ENCODE measurements at places on chromosomes 12 and 14.

DNA sequence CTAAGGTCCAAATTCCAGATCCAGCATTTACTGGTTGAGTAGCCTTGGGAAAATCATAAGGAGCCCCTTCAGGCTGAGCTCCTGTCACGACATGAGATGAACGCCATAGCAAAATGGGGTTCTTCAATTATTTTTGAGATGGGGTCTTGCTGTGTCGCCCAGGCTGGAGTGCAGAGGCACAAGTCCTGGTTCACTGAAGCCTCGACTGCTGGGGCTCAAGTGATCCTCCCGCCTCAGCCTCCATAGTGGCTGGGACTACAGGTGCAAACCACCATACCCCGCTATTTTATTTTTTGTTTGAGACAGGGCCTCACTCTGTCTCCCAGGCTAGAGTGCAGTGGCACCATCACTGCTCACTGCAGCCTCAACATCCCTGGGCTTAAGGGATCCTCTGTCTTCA lies 25.7 kb upstream of the GPR68 start:
- no peak for DNase-seq

GRCh38 chr12:11769723-11770514 lies 120.4 kb downstream of the ETV6 start:
- DNase-seq = no peak

DNA sequence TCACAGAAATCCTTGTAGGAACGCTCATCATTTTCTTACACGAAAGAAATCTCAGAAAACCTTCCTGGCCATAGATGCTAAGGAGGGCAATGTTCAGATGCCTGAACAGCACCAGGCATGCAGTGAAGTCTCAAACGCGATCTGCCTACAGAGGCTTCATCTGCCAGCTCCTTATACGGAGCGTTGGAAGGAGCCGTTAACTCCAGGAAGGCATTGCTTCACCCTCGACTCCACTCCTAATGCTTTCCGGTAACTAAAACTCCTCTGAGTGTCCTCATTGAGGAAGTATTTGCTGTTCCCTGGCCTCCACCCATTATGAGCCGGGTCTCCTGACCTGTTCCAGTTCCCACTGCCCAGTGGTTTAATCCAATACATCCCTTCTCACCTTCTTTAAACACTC lies 502.7 kb downstream of the BCL11B start:
- DNase-seq = no peak

DNA sequence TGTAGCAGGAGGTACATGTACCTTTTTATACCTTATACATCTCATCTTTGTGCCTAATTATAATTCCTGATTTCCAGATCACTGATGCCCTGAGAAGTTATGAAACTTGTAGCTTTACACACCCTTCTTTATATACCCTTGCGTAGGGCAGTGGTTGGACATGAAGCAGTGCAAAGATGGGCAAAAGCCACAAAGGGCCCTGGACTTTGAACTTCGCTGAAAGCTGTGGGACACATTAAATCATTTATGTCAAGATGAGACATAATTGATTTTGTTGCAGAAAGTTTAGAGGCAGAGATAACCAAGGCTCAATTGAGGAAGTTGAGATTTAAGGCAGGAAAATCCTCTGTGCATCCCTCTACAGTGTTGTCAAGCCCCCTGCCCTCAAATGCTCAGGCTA lies 170.0 kb downstream of the SLC2A13 start:
- no peak for DNase-seq

DNA sequence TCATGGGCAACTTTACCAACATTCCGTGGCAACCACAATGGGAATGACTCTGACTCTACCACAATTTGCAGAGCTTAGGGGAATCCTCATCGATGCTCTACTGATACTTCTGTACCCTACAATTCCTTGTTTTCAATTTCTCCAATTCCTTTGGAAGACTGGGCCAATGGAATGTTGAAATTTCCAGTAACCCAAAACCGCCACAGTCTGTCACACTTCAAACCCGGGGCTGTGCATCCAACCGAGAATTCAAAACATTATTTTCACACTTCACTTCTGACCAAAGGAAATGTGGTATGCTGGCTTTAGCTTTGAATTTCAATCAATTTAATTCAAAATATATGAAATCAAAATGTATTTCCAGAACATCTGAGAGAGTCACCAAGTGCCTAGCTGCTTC lies 951.4 kb downstream of the VRK1 start:
- no peak for DNase-seq

GRCh38 chr12:97951239-97951638 lies 488.6 kb downstream of the RMST start:
- no peak for DNase-seq

DNA sequence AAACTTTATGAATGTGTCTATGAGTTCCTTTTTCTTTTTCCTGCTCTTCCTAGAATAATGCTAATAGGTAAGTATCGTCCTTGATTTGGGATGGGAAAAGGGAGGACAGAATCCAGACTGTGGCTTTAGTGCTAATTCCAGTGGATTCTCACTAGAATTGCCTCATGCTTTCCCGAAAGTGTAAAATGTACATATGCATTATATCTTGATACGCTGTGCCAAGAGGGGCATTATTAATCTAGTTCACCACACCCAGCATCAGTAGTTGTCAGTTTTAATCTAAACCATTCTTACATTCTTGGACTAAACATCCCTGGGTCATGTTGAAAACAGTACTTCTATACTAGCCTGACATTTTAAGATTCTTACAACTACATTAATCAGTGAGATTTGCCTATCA lies 49.3 kb downstream of the GCH1 start:
- DNase-seq = no peak

DNA sequence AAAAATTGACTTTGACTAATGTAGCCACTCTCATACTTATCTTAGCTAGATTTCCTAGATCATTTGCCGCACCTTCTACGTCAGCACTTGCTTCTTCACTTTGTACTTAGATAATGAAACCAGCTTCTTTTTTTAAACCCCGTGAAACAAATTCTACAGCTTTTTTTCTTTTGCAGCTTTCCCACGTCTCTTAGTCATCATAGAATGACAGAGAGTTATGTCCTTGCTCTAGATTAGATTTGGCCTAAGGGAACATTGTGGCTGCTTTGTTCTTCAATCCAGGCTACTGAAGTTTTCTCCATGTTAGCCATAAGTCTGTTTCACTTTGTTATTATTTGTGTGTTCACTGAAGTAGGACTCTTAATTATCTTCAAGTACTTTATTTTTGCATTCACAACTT lies 94.9 kb downstream of the SLCO1A2 start:
- DNase-seq = no peak

DNA sequence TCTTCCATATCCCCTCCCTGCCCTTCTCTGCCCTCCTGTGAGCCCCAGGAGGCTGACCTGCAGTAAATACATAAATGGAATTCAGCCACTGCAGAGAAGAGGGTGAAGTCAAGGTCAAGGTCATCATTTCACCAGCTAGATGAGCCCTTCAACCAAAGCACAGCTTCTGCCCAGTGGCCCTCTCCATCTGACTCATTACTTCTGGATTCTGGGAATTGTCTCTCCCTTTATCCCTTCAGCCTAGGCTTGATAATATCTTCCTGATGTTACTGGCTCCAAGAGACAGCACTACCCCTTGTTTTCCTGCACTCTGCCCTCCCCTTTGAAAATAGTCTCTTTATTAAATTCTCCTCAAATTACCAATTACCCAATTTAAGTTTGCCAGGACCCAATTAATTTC lies 64.5 kb downstream of the TTC9 start:
- DNase-seq = no peak

- DNase-seq = peak; percentile 91
These were observed 283.6 kb downstream of the CACNA1C start for GRCh38 chr12:2336409-2336829.

GRCh38 chr12:88922816-88923215 lies 342.5 kb upstream of the KITLG start:
- no peak for DNase-seq

GRCh38 chr12:58359084-58359483 lies 417.7 kb downstream of the ATP23 start:
- DNase-seq = no peak

DNA sequence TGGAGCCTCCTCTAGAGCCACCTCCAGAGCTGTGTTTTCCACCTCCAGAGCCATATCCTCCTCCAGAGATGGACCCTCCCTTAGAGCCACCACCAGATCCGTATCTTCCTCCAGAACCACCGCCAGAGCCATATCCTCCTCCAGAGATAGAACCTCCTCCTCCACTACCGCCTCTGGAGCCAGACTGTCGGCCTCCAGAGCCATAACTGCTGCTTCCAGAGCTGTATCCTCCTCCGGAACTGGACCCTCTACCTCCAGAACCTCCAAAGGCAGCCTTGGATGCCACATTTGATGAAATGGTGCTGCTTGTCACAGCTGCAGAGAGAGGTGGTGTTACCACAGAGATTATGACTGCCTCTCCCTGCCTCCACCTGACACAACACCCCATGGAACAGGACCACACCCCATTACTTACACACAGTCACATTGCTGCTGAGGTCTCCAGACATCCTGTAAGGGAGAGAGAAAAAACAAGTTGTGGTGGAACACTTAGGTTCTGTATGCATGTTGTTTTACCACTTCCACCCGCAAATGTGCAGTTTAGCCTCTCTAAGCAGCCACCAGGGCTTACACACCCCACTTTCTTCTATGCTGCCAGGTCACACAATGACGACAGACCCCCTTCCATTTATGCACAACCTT lies 6.8 kb downstream of the KRT2 start:
- no peak for DNase-seq

GRCh38 chr14:90072350-90072749 lies 10.6 kb downstream of the KCNK13 start:
- no peak for DNase-seq

- no peak for DNase-seq
These were observed at the start of gene SOCS2 for GRCh38 chr12:93571925-93572711. SOCS2 (plus strand) TSS chr12:93572675; CDS start chr12:93572898, 223 bp downstream.

- no peak for DNase-seq
These were observed 37.8 kb upstream of the ATP2A2 start for GRCh38 chr12:110243227-110243626.

DNA sequence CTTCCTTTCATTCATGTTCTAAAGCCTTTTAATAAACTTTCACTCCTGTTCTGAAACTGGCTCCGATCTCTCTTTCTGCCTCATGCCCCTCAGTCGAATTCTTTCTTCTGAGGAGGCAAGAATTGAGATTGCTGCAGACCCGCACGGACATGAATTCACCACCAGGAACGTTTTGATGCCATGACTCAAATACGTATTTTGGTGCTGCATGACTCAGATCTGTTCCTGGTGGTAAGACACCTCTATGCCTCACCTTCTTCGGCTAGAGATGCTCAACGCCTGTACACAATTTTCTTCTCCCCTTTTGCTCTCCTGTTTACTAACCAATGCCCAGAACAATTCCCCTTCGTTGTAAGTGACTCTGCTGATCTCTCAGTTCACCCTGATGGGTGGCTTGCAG lies 52.0 kb upstream of the RIMBP2 start:
- DNase-seq = no peak

GRCh38 chr12:69921831-69922230 lies 96.8 kb downstream of the MYRFL start:
- DNase-seq = no peak

DNA sequence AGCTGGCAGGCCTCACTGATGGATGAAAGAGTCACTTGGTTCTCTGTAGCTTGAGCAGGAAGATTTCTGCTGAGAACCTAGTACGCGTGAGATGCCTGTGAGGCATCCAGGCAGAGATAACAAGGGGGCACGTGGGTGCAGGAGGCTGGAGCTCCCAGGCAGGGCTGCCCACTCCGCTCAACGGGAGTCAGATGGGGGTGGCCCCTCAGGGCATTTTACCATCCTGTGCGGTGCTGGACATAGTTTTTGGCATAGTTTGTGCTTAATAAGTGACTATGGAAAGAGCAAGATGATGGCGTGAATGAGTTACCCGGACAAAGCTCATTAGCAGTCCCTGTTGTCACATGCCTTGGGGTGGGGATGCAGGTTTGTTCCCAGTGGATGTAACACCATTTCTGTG lies 182.8 kb downstream of the TSPAN9 start:
- no peak for DNase-seq

GRCh38 chr14:70871863-70872677 lies 35.2 kb upstream of the PCNX1 start:
- no peak for DNase-seq

DNA sequence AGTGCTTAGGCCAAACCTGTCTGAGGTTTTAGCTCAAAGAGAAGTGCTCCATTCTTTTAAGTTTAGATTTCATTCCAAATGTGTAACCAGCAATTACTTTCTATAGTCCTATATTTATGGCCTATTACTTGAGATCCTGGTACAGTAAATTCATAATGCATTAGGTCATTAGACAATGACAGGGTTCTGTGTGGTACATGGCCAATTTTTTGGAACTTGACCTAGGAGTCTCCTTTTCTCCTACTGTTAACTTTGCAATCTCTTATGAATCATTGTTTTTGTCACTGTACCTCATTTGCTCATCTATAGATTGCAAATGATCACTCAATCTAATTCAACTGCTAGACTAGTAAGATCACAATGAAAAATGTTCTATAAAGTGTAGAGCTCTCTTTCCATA lies 136.7 kb downstream of the PDE3A start:
- no peak for DNase-seq

DNA sequence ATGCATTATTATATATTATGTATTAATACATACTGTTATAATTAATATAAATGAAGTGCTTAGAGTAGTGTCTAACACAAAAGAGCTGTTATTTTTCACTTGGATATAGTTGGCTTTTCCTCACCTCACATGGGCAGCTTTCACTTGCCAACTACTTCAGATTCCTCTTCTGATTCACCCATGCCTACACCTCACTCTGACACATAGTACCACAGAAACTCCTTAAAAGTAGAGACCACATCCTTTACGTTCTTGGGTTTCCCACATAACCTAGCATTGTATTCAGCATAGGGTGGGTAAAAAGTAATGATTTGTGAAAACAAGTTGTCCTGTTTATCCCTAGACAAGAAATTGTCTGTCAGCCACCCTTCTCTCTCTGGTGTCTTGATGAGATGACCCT lies 61.0 kb downstream of the DIO2 start:
- no peak for DNase-seq

GRCh38 chr12:67827820-67828383 lies 161.3 kb upstream of the IFNG-AS1 start:
- peak; percentile 83 for DNase-seq

DNA sequence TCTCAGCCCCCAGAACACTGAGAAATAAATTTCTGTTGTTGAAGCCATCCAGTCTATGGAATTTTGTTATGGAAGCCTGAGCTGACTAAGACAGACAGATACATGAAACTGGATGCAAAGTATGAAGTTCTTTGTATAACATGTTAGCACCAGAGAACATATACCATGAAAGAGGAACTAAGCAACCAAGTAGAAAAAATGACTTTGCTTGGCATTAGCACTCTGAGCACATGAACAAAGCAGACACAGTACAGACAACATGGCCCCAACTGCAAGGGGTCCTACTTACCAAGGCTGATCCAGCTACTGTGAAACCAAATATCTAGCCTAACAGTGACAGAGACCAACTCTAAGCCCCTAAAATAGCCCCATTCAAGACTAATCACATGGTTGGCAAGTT lies 13.8 kb downstream of the EXOC5 start:
- no peak for DNase-seq

GRCh38 chr14:78519863-78520262 lies 349.7 kb downstream of the NRXN3 start:
- no peak for DNase-seq

GRCh38 chr14:42911642-42912041 lies 1305.0 kb downstream of the LRFN5 start:
- no peak for DNase-seq
